Bladder microvascular endothelial cell (primary cell): ENCODE measurements at places on chromosomes 1 and 21. TPM values are rescaled to one million over a fixed set of nuclear protein-coding genes. Genes with fewer than 3 reads are reported as not detected.

The S100A10 gene
- 122 and 213 TPM in 2 replicates for total RNA-seq

The CFHR1 gene
- not detected in 2 replicates for total RNA-seq

The HPDL gene
- total RNA-seq, result 1.4 and 1.5 TPM in 2 replicates

The BLACAT1 gene
- not detected in 2 replicates for total RNA-seq

The TBX19 gene
- total RNA-seq, result 0.16 and 0.94 TPM in 2 replicates

The ST6GALNAC3 gene
- 25.1 and 46.7 TPM in 2 replicates for total RNA-seq

The TAF12 gene
- 25.3 and 30.8 TPM in 2 replicates for total RNA-seq

The PTPN14 gene
- total RNA-seq, result 24.4 and 131 TPM in 2 replicates

The USH2A gene
- not detected in 2 replicates for total RNA-seq

The UBL4B gene
- total RNA-seq, result not detected in 2 replicates

The BCL2L15 gene
- total RNA-seq, result under 0.01 and 0.25 TPM in 2 replicates

The TRIM63 gene
- under 0.01 TPM in 1 of 2 replicates, not detected in the other for total RNA-seq

The PDC gene
- not detected in 2 replicates for total RNA-seq

The C1orf94 gene
- total RNA-seq, result not detected in 2 replicates

The MTARC2 gene
- 4.7 and 14.7 TPM in 2 replicates for total RNA-seq

The HSPA6 gene
- under 0.01 and 0.38 TPM in 2 replicates for total RNA-seq

The LCE1C gene
- not detected in 2 replicates for total RNA-seq

The SLC22A15 gene
- 0.16 TPM in 1 of 2 replicates, not detected in the other for total RNA-seq

The IVL gene
- not detected in 2 replicates for total RNA-seq

The SLC5A9 gene
- total RNA-seq, result not detected in 2 replicates

The ZFP69B gene
- 1.6 and 1.9 TPM in 2 replicates for total RNA-seq

The ITSN1 gene
- total RNA-seq, result 31.2 and 97.6 TPM in 2 replicates

The CTXND2 gene
- total RNA-seq, result not detected in 2 replicates

The PTGFR gene
- total RNA-seq, result 0.16 and 0.38 TPM in 2 replicates

The ERICH3 gene
- total RNA-seq, result not detected in 2 replicates

The CREB3L4 gene
- total RNA-seq, result 6.5 and 8.3 TPM in 2 replicates

The NBPF1 gene
- 21.4 and 35.6 TPM in 2 replicates for total RNA-seq

The MMEL1 gene
- 1.6 TPM in 2 replicates for total RNA-seq

The HORMAD1 gene
- total RNA-seq, result 0.13 TPM in 1 of 2 replicates, not detected in the other

The FHAD1 gene
- total RNA-seq, result 0.16 and 0.19 TPM in 2 replicates

The KCNJ9 gene
- not detected in 2 replicates for total RNA-seq

The ITLN1 gene
- total RNA-seq, result not detected in 2 replicates

The AMPD1 gene
- not detected in 2 replicates for total RNA-seq

The AIRE gene
- not detected in 2 replicates for total RNA-seq

The SPRR1A gene
- not detected in 2 replicates for total RNA-seq

The CC2D1B gene
- 19.9 and 22.8 TPM in 2 replicates for total RNA-seq

The LCK gene
- total RNA-seq, result 0.16 TPM in 1 of 2 replicates, not detected in the other

The CRYZL1 gene
- 18.8 and 40.3 TPM in 2 replicates for total RNA-seq

The ADAMTS5 gene
- total RNA-seq, result under 0.01 and 0.06 TPM in 2 replicates

The SLC44A3 gene
- total RNA-seq, result 0.32 and 2.1 TPM in 2 replicates
